Progenitor cell of endocrine pancreas (in vitro differentiated cells): ENCODE measurements at places on chromosomes 5 and 9. TPM values are rescaled to one million over a fixed set of nuclear protein-coding genes. Genes with fewer than 3 reads are reported as not detected.

DNA sequence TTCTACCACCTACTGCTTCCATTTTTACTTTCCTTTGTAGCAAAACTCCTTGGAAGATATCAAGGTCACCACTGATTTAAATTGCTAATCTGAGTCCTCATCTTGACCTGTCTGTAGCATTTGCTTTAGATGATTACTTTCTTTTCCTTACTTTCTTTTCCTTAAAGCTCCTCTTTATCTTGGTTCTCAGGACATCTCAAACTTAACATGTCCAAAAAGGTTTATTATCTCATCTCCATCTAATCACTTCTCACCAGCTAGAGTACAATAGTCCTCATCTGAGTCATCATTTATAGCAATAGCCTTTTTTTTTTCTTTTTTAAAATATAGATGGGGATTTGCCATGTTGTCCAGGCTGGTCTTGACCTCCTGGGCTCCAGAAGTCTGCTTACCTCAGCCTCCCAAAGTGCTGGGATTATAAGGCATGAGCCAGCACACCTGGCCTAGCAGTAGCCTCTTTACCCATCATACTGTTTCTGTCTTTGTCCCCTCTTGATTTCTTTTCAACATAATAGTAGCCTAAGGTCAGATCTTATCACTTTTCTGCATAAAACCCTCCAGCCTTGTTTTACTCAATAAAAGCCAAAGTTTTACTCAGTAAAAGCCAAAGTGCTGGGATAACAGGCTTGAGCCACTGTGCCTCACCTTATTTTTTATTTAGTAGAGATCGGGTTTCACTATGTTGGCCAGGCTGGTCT is 32.9 kb upstream of the GPR21 start:
- H3K4me3 ChIP-seq: no peak overlapping the region
- DNase-seq: no peak
- peaks cover 26% of the 10 kb centered on the region for H3K36me3 ChIP-seq
- H3K27me3 ChIP-seq: no peaks in the 10 kb centered on the region
- H3K27ac ChIP-seq: no peak overlapping the region
- no peaks in the 10 kb centered on the region for H3K4me1 ChIP-seq

DNA sequence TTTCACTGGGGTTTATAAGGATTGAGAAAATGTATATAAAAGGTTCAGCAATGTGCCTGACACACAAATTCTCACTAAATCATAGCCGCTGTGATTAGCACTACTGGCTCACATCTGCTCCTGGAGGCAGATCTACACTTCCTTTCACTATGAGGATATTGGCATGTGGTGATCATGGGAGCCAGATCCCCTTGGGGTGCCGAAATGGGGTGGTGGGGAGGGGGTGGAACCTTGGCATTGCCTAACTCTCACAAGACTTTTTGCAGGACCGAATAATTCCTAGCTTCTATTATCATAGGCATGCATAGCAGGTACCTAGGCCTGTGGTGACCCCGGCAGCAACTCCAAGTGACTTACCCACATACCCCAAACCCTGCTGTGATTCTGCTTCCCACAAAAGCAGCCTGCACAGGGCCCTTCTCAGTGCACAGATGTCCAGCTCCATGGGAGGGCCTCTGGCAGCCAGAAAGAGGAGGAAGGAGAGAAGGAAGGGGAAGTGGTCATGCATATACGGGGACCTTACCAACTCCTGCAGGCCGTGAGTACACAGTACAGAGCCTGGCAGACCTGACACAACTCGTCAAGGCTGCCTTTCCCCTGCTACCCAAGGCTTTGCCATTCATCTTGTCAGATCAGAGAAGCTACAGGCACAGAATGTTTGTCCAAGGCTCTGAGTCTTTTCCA is 61.3 kb upstream of the IQGAP2 start:
- no peaks in the 10 kb centered on the region for H3K36me3 ChIP-seq
- no peaks in the 10 kb centered on the region for H3K27me3 ChIP-seq
- no peak overlapping the region for H3K27ac ChIP-seq
- H3K4me1 ChIP-seq: peaks cover 5% of the 10 kb centered on the region
- no peak overlapping the region for H3K4me3 ChIP-seq
- DNase-seq: no peak

GRCh38 chr9:110638381-110638954 is 30.1 kb upstream of the MUSK start:
- H3K4me1 ChIP-seq: no peaks in the 10 kb centered on the region
- no peak for DNase-seq
- no peaks in the 10 kb centered on the region for H3K36me3 ChIP-seq
- no peak overlapping the region for H3K27ac ChIP-seq

The ARHGEF28 gene
- total RNA-seq: 15.0 and 17.0 TPM in 2 replicates
